ENCODE measurements at places on chromosomes 7 and 10.

GRCh38 chr7:36606976-36607720 is 117.1 kb downstream of the AOAH start:
- no peak for DNase-seq

- no peak for DNase-seq
These were observed 364.1 kb downstream of the TNS3 start for GRCh38 chr7:47217570-47218360.

DNA sequence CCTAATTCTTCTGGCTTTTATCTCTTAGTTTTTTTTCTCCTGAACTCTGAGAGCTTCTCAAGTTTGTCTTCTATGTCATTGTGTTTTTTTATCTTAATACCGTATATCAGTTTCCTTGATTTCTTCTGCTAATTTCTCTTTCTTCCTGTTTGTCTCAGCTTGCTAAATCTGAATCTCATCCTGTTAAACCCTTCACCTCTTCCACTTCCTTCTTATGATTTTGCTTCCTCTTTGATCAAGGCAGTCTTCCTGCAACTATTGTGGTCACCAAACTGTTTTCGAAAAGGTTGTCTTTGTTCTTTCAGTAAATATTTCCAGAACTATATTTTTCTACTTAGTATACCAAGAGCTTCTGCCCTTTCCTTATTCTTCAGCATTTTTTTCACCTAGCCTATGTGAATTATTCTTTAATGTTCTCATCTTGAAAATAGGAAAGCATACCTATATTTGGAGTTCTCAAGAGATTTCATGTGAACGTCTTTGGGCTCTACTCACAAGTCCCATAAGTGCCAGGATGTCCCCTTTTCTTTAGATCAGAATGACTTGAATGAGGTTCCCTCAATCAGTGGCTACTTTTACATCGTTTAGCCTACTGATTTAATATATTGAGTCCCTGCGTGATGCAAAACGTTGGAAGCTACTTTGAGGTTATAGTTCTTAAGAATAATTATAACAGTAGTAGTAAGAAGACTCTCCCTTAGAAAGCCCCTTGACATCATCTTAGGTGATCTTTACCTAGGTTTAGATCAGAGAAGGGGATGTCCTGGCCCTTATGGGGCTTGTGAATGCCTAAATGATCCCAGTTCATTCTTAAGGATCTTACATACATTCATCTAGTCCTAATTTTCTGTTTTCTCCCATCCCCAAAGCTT is 415.4 kb upstream of the AUTS2 start:
- DNase-seq = no peak

DNA sequence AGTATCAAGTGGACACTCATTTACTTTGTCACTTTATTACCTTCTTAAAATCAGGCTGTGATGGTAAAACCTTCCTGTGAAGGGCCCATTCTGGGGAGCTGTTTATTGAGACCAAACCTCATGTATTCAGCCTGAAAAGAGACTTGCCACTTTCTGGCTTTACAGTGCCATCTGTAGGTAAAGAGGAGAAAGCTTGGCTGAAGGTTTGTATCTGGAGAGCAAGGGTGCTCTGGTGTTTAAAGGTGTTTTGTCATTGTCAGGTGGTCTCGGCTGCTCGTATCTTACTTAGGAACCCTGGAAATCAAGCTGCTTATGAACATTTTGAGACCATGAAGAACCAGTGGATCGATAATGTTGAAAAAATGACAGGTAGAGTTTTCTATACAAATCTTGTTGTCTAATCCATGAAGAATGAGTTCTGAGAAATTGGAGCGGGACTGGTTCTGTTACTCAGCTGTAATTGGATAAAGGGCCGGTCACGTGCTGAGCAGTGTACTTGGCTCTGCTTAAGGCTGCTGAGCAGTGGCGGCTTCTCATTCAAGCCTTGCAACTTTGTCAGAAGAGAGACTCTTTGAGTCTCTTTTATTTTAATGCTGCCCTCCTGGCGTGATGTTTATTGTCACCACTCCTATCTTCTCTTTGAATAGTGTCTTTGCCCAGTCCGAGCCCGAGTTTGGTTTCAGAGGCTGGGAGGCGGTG is 46.9 kb downstream of the AP3M1 start:
- DNase-seq = no peak

DNA sequence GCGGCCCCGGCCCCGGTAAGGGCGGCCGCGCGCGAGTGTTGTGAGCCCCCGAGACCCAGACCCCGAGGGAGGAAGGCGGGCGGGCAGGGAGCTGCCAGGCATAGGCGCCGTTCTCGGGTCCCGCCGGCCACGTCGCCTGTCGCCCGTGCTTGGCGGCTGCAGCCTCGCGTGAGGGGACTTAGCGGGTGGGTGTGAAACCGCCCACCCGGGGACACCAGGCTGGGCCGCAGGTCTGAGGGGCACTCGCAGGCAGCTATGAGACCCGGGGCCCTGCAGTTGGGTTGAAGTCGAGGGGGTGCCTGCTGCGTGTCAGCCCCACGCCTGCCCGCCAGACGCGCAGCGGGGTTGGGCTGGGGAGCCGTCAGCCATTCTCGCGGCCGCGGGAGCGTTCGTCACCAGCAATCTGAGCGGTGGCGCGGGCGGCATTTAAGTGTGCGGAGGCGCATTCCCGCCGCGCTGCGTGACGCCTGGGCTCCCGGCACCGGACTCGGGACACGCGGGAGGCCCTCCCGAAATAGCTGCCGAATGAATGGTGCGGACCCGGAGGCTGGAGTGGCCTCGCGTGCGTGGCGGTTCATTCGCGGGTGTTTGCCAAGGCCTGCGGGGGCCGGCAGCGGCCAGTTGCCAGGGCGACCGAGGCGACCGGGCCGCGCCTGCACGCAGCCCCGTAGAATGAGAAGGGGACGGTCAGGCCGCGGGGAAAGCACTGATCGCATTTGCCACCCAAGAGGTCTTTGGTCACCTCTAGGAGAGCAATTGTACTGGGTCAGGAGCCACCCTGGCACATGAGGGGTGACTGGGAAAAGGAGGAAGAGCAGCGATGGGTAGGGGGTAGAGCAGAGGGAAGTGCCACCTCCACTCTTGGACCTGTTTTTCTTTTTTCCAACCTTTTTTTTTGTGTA is 750 bp downstream of the ZNF398 start:
- DNase-seq = peak; percentile 39

GRCh38 chr7:55409482-55410225 is 44.5 kb downstream of the LANCL2 start:
- DNase-seq = no peak

DNA sequence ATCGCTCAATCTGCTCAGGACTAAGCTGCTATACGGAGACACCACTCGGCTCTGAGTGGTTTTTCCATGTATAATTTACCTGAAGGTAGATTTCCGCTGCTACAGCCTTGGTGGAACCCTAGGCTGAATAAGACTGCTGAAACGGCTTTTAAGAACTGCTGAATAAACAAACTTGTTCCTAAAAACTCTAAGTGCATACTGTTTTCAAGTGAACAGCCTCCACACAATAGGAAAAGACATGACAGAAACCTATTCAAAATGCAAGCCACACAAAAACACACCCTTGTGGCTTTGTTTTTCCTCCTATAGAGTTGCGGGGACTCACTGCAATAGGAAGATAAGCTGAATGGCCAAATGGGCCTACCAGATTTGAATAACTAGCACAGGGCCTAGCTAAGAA is 117.2 kb downstream of the UBE2H start:
- DNase-seq = no peak

DNA sequence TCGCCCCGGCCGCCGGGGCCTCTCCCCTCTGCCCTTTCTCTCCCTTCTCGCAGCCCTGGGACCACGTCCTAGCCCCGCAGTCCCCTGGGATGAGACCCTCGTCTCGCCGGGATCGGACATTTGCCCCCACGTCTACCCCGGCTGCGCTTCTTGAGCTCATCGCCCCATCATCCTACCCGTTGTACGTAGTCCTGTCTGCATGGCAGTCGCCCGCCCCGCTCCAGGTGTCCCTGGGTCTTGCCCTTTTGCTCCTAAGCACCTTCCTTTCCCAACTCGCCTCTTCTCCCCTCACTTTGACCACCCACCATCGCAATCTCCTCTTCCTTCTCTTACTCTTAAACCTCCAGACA is 582 bp downstream of the TPST1 start:
- peak; percentile 9 for DNase-seq

DNA sequence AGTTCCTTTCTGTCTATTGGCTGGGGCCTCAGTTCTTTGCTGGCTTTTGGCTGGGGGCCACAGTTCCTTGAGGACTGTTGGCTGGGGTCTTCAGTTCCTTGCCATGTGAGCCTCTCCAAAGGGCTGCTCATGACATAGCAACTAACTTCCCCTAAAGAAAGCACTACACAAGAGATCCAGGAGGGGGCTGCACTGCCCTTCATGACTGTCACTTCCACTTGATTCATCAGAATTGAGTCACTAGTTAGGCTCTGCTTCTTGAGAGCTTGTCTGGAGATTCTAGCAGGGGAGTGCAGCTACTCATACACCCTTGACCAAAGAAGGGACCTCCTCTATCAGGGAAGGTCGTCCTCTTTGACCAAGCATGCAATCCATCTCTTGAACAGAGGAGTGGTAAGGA is 38.0 kb upstream of the MKX start:
- no peak for DNase-seq

DNA sequence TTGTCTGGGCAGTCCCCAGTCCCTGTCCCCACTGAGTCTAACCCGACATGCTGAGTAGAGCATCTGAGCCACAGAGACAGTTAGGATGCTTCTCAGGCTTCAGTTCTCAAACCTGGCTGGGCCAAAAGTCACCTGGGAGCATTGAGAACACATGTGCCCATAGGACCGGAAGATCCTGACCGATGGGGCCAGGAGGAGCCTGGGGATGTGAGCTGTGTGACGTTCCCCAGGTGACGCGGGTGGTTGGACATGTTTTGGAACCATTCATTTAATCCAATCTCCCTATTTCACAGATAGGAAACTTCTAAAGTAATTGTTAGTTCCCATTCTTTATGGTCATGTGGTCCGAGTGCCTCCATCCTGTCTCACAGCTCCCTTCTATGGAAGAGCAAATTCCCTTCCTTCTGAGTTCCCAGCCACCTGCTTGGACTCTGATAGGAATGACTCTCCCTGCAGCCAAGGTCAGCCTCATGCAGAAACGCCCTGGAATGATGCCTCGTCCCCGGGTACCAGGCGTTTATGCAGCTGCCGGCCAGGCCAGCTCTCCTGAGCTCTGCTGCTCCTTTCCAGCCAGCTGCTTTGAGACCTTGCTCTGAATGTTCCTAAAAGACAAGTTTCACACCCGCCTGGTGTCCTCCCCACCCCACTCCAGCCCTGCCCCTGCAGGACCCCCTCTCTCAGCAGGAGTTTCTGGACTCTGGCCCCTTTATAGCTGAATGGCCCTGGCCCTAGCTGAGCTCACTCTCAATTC is 166.5 kb upstream of the RHEB start:
- DNase-seq = no peak

GRCh38 chr7:5649641-5650040 is 131.8 kb downstream of the RNF216 start:
- DNase-seq = no peak

DNA sequence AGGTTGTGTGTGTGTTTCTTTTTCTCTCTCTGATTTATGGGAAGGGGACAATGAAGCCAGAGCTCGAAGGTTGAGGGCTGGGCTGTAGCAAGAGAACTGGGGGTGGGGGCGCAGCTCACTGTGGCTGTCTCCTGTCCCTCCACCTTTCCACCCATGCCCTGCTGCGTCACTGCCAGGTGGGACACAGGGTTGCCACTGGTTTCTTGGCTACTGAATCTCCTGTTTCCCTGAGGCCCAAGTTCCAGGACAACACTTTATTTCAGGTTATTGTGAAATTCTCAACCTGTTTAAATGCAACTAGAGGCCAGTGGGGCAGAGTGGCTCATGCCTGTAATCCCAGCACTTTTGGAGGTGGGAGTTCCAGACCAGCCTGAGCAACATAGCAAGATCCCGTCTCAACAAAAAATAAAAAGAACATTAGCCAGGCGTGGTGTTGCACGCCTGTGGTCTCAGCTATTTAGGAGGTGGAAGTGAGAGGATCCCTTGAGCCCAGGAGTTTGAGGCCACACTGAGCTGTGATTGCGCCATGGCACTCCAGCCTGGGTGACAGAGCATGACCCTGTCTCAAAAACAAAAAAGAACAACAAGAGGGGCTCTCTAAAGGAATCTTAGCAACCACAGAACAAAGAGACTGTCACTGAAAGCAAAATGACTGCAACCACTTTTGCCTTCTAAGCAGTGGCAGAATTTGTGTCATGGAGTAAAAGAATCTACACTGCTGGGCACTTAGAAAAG is 22.6 kb downstream of the TBATA start:
- DNase-seq = no peak

GRCh38 chr10:50367732-50368131 is 116.4 kb upstream of the ASAH2 start:
- no peak for DNase-seq

GRCh38 chr7:130650611-130651120 is 17.9 kb downstream of the COPG2 start:
- DNase-seq = no peak

DNA sequence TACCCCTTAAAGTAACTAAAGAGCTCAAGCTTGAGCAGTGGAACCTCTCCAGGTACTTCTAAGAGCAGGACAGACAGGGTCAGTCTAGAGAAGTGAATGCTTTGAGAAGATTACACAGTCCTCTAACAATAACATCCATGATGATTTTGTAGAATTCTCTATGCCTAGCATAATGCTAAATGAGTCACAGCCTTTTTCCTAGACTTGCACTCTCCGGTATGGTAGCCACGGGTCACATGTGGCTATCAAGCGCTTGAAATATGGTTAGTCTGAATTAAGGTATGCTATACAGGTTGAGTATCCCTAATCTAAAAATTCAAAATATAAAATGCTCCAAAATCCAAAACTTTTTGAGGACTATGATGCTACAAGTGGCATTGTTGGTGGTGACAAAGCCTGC is 166.6 kb upstream of the MKLN1 start:
- DNase-seq = no peak

GRCh38 chr7:103809229-103809994 is 180.0 kb downstream of the RELN start:
- no peak for DNase-seq

- DNase-seq = no peak
These were observed 113.9 kb upstream of the PLXNA4 start for GRCh38 chr7:132690174-132690573.

- no peak for DNase-seq
These were observed 122.8 kb upstream of the RHOBTB1 start for GRCh38 chr10:61066661-61067344.

DNA sequence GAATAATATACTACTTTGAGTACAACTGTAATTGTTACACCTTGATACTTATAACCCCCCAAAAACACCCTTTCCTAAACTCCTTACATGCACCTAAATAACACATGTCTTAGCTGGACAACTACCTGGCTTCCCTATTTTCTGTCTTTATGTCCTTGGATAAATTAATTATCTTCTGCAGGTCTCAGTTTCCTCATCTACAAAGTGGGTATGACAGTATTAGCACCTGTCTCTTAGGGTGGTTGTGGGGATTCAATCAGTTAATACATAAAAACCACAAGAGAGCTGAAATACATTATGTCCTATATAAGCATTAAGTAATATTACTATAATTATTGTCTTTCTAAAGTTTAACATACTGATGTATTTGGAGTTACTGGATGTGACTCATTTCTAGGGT is 10.8 kb downstream of the STEAP2 start:
- DNase-seq = no peak
